ENCODE measurements at places on chromosomes 12 and 14.

GRCh38 chr12:101925361-101925760 is 48.0 kb downstream of the DRAM1 start:
- peak; percentile 30 for DNase-seq

DNA sequence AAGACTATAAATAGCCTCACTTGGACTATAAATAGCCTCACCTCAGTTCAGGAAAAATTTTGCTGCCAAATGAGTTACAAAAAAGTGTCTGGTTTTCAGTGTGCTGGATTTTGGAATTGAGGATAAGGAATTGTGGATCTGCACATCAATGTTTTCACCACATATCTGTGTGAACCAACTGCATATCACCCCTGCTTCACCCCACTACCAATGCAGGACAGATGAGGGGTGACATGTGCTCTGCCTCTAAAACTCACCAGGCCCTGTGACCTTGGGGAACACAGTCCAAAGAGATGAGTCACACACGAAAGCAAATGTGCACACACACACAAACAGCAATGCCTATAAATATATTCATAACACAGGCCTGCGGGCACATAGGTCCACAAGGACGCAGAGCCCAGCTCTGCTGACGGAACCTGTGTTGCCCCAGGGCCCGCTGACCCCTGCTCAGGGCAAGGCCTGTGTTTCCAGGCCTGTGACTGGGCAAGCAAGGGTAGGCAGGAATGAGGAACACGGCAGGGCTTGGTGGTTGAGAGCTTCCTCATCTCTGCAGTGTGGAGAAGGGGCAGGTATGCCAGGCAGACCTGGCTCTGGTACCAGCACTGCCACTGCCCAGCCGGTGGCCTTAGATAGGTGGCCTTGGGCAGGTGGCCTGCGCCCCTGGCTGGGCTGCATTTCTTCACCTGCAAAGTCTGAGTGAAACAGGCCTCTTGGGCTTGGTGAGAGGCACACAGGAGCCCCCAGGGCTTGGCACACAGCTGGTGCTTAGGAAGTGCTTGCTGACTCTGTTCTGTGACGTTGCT is 82.4 kb downstream of the ARL6IP4 start:
- DNase-seq: no peak

GRCh38 chr12:76847260-76847659 is 31.6 kb downstream of the CSRP2 start:
- no peak for DNase-seq

DNA sequence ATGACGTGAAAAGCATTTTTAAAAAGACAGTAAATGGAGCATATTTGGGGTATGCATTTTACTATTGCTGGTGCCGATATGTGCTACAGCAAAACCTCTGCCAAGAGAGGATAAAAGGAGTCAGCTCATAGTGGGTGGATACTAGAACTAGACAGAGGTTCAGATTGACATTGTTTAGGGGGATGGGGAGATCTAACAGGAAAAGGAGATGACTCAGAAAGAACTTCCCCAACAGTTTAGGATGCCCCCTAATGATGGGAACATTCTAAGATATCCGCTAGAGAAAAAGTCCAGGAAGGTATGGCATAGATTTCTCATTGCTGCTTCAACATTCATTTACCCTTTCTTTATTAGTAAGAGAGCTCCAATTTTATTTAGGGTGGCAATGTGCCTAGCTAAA is 110.5 kb upstream of the CLEC14A start:
- no peak for DNase-seq

DNA sequence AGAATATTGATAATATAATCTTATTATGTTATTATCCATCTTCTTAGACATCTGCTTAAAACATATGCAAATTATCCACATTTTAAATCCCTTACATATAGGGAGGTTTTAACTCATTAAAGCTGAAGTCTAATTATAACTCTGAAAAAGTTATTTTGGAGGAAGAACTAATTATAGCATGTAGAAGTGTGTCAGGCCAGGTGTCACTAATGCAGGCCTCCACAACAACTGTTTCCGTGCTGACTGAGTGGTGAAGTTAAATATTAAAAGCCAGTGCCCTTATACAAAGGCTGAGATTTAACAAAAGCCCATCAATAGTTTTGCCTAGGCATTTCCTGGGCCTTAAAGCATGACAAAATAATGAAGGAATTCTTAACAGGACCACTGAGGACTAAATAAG is 157.4 kb downstream of the LRRK2 start:
- no peak for DNase-seq

DNA sequence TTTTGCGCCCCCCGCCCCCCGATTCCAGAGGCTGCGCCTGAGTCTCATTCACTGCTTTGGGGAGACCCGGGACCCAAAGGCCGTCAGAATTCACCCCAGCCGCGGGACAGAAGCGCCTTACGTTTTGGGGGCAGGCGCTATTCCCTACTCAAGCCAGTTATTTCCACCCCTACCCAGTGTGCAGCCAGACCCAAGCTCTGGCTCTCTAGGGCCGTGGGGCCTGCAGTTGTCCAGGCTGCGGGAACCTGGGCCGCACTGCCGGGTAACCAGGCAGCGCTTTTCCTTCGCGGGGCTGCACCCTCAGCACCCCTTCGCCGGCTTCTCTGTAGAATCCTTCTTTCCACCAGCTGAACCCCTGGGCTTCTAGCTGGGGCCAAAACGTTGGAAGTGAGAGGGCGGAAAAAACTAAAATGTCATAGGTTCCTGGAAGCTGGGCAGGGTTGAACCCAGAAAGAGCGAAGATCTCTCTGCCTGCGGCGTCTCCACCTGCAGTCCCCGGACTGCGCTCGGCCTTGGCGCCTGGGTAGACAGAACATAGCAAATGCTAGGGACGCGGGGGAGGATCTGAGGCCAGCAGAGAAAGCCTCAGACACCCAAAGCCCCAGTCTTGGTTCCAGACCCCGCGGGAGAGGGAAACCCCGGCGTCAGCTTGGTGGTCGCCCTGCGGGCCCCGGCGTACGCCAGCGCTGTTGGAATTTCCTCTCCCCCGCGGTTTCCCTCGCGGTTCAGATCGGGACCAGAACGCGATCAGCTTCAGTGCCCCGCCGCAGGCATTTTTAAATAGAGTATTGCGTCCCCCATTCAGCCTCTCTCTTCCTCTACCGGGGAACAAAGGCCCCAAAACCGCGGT is 18.3 kb downstream of the TBX3 start:
- DNase-seq: no peak

DNA sequence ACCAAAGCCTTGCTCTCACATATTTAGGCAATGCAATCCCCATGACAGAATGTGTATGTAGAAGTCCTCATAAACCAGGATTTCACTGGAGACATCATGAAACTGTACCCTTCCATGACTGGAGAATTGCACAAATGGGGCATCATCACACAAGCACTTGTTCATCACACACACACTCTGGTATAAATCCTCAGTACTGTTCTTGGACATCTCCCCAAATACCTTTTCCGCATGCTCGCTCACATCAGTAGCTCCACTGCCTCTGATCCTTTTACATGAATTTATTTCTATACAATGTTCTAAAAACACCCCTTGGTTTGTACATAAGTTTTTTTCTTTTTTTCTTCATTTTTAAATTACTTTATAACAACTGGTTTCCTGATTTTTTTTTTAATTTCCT is 3.3 kb upstream of the ING4 start:
- DNase-seq: no peak

DNA sequence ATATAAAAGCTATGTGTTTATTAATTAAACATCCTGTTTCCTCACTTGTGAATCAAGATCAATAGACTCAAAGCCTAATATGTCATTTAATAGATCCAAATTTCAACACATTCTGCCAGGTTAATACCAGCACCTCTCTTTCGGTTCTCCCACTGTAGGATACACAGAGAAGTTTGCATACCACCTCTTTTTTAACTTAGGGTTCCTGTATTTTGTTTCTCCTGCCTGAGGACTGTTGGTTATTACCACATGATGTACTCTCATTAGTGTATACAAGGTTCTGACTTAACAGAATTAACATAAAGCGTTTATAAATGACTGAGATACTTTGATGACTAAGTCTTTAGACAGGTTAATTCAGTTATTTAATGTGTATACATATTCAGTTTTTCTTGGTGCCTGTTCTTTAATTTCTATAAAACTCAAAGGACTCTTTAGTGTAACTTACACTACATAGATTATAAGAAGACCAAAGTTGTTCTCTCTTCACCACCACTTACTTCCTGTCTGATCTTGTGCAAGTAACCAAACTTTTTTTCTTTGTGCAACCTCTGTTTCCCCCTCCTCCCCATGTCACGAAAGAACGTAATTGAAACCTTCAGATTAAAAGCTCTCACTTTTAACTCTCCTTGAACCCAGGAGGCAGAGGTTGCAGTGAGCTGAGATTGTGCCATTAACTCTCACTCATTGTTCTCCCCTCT is 89.8 kb upstream of the DNM1L start:
- no peak for DNase-seq

DNA sequence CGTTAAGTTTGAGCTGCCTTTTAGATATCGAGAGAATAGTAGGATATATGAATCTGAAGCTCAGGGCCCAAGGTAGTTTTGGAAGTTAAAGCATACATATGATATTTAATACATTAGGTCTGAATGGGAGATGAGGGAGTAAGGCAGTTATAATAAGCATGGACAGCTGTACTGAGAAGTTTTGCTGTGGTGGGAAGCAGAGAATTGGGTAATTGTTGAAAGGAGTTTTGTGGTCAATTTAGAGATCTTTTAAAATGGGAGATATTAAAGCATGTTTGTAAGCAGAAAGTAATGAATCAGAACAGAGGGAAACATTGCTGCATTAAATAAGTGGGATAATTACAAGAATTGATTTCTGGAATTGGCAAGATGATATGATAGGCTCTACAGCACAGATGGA is 21.3 kb downstream of the TBK1 start:
- DNase-seq: no peak

- DNase-seq: no peak
Observed at GRCh38 chr14:76784266-76784874, 23.1 kb downstream of the VASH1 start.

DNA sequence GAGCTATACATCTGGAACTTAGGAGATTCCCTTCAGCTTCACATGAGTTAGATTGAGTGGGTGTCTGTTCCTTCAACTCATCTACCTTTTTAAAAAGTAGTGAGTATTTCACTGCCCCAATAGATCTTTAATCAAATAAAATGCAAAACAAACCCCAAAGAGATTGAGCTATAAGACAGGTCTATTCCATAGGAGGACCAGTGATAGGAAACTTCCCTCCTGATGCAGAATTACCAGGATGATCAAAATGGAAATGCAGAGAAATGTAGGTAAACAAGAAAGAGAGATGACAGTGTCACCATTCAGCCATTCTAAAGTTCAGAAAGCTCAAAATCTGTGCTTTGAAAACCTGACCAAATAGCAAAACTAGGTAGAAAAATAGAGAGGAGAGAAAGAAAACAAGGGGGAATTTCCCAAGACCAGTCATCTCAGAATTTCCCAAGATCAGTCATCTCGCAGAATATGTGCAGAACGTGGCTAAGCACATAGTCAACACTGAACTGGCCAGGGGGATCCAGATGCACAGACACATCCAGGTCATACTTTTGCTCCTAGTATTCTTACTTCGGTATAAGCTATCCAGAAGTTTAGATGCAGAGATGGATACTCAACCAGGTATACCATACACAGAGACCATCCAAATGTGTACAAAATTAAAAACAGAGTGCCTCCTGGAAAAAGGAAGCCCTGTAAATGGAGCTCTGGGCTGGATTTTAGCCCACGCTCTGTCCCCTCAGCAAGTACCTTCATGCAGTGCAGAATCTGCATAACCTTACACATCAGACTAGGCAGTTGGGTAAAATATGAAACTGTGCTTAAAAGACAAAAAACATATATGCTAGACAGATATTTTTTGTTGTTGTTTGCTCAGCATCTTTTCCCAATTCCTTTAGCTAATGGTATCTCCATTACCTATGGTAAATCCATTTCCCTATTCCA is 27.4 kb downstream of the SLC41A2 start:
- DNase-seq: no peak

- no peak for DNase-seq
Observed at GRCh38 chr14:60509438-60510253, 700 bp downstream of the SIX6 start.

- DNase-seq: no peak
Observed at GRCh38 chr12:59710964-59711363, 115.1 kb downstream of the SLC16A7 start.

DNA sequence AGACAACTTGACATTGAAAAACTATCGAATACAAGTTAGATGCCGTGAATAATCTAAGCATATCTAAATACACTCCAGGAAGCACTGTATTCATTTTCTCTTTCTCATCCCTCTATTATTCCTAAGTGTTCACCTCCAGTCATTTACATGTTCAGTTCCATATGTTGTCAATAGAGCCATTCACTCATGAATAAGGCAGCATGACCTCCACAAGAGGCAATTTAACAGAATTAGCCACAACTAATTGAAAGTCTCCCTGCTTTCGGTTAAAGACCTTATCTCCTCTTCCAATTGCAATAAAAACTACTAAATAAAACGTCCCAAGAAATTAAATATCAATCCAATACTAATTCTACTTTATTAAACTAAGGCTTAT is 1.8 kb downstream of the LRIG3 start:
- no peak for DNase-seq

GRCh38 chr14:91964724-91965123 is 17.2 kb upstream of the FBLN5 start:
- DNase-seq: no peak

DNA sequence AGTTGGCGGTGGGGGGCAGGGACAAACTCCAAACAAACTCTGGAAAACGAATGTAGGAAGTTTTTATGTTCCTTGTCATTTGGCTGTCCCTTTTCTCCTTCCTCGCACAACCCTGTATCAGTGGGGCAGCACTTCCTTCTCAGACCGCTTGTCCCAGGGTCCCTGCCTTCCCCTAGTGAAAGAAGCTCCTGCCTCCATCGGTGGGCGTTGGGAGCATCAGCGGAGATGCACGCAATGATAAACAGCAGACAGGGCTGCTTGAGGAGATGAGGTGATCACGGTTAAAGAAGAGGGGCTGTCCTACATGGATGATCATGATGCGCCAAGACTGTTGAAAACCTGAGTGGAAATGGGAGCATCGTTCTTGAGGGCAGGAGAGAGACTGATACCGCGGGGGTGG is 620 bp downstream of the C1S start:
- DNase-seq: no peak

DNA sequence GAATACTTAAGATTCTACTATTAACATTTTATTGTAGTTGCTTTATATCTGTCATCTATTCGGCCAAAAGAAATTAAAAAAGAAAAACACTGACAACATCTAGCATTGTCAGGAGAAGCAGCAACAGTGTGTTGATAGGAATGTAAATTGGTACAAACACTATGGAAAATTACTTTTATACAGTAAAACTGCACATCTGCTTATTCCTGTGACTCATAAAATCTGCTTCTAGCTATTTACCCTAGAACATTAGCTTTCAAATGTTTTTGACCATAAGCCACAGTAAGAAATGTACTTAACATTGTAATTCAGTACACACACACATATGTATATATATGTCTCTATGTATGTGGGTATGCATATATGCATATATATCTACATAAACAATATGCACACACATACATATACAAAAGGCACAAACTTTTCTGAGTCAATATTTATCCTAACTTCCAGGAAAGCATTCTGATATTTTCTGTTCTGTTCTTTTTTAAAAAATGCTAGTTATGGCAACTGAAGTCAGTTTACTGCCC is 278.9 kb upstream of the GARIN2 start:
- no peak for DNase-seq
